ENCODE measurements at places on chromosomes 13 and 19.
A peak's percentile ranks its signal among the peaks of the same experiment; 100 is the strongest.

- no peak for DNase-seq
These were observed 276.4 kb downstream of the LHFPL6 start for GRCh38 chr13:39326469-39327171.

GRCh38 chr13:42968906-42969305 is 23.1 kb downstream of the EPSTI1 start:
- DNase-seq, result no peak

DNA sequence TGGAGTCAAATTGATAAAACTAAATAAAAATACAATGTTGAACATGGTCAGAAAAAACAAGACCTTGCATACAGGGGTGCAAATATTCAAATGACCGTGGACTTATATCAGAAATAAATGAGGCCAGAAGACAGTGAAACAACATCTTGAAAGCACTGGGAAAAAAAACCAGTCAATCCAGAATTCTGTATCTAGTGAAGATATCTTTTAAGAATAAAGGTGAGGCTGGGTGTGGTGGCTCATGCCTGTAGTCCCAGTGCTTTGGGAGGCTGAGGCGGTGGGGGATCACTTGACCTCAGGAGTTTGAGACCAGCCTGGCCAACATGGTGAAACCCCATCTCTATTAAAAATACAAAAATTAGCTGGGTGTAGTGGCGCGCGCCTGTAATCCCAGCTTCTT is 15.2 kb upstream of the CEBPA start:
- DNase-seq, result no peak

- peak; percentile 13 for DNase-seq
These were observed 55.6 kb upstream of the ALOX5AP start for GRCh38 chr13:30679483-30680330.

GRCh38 chr13:67232384-67232783 is 2.2 kb upstream of the PCDH9 start:
- DNase-seq, result no peak

DNA sequence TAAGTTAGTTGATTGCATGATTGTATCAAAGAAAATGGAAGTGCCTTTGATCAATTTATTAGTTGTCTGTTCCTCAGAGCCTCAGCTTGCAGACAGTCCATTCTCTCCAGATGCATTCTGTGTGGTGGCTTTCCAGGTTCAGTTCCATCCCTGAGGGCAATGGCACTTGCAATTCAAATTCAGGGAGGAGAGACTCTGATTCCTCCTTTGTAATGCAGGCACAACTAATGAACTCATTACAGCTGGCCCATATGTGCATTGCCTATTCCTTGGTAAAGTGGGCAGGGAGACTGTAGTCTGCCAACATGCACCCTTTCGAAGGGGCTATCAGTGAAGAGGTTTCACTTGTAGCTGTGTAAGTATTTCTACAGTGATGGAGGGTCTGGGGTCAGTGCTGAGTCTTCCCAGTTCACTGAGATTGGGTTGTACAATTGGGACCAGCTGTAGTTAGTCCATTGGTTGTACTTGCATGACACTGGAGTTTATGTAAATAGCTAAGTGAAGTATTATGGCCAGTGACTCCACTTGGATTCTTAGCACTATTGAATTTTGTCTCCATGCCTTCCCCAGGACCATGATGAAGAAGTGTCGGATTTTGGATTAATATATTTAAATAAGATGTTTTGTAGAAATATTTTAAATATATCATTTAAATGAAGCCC is 401.7 kb downstream of the GPC6 start:
- no peak for DNase-seq

DNA sequence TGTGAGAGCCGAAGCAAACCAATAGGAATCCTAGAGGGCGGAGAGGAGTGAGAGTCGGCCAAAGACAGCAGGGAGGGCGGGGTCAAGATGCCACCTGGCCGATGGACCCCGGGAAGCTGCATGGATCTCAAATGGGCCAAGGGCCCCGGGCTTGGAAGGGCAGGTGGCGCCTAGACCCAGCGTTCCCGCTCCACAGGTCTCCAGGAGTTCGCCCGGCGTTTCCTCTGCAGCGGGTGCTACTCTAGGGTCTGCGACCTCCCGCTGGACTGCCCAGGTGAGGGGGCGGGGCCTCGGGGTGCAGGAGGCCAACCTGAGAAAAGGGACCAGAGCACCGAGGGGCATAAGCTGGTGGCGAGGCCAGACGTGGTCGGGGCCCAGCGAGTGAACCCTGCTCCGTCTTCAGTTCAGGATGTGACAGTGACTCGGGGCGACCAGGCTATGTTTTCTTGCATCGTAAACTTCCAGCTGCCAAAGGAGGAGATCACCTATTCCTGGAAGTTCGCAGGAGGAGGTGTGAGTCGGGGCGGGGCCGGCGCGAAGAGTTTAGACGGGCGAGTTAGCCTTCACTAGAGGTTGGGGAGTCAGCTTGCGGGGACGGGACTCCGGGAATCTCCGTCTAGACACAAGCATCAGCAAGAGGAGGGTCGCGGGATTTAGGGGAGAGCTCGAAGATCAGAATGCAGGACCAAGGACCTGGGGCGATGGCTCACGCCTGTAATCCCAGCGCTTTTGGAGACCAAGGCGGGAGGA is 9.9 kb downstream of the SPACA6 start:
- no peak for DNase-seq
